ENCODE measurements at places on chromosomes 2 and 18. TPM values are rescaled to one million over a fixed set of nuclear protein-coding genes. Genes with fewer than 3 reads are reported as not detected.

DNA sequence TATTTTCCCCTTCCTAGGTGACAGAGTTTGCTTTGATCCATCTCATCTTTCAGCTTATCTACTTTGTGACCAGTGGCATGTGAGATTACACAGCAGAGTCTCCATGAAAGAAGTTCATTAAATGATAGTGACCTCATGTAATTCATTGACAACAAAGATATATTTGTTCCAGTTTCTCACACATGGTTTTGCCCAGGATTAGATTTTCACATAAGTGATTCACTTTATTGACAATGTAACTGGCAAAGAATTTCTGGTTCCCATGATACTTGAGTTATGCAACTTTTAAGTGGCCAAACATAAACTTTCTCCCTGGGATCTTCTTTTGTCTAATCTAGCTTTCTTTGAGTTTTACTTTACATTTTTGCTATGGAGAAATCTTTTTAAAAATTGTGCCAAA is 50.0 kb downstream of the MC4R start:
- no peak for DNase-seq

GRCh38 chr18:10926621-10927161 is 222.7 kb downstream of the PIEZO2 start:
- DNase-seq, result no peak

DNA sequence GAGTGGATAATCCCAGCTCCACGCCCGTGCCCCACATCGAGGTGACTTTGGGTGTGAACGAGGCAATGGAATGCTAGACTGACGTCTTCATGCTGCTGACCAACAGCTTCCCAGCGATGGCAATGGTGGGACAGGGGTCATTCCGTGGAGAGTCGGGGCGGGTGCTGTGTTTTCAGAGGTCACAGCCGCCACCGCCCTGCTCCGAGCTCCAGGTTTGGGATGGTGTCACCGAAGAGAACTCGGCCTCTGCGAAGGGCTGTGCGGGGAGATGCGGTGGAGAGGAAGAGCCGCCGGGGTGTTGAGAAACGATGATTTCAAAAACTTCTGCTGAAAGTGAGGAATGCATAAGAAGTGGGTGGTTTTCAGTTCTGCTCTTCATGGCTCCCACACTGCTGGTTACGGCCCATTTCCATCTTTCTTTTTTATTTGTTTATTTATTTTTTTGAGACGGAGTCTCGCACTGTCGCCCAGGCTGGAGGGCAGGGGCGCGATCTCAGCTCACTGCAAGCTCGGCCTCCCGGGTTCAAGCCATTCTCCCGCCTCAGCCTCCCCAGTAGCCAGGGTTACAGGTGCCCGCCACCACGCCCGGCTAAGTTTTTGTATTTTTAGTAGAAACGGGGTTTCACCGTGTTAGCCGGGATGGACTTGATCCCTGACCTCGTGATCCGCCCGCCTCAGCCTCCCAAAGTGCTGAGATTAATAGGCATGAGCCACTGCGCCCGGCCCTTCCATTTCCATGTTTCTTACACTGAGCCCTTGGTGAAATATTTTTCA is 142.6 kb downstream of the RTP5 start:
- DNase-seq, result no peak

DNA sequence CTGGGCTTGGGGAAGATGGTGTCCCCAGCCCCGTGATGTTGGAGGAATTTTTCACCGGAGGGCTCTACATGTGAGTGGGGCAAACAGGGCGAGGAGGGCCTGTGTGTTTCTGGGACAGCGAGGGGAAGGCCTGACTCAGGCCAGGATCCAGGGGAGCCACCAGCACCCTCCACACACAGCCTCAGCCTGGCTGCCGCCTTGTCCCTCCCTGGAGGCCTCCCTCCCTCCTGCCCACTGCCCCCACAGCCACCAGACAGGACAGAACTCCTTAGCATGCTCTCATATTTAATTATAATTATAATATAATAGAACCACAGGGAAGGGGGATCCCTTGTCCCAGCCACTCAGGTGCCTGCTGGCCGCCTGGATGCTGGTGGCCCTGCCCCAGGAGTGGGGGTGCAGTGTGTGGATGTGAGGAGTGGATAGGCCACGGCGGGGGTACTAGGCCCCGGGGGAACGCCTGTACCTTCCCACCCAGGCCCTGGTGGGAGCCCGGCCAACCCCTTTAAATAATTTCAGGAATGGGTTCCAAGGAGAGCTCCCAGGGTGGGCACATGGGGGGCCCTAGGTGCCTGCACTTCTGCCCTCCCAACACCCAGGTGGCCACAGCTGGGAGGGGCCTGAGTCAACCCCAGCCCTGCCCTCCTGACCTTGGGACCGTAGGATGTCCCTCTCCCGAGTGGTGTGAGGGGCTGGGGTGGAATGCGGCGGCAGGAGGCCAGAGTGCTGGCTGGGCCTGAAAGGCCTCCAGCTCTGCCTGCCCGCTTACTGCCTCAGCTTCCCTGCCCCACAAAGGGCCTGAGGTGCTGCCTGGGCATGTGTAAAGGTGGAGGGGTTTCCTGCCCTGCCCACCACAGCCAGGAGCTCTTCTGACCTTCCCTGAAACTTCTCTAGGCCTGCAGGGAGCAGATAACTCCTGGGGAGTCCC is 8.8 kb downstream of the PDCD1 start:
- DNase-seq, result no peak

ZAP70 gene
- total RNA-seq, result 439 TPM

GRCh38 chr18:11808001-11808855 is 43.0 kb upstream of the CHMP1B start:
- no peak for DNase-seq

- no peak for DNase-seq
Observed at GRCh38 chr18:48835119-48835518, 115.6 kb downstream of the SMAD7 start.

- DNase-seq, result no peak
Observed at GRCh38 chr2:81303321-81303720, 998.8 kb upstream of the LRRTM1 start.

GRCh38 chr2:105321875-105322646 is 7.5 kb downstream of the TGFBRAP1 start:
- no peak for DNase-seq

GRCh38 chr18:68418226-68418868 is 296.6 kb downstream of the TMX3 start:
- no peak for DNase-seq

GRCh38 chr2:118954297-118955060 is 12.5 kb downstream of the MARCO start:
- DNase-seq, result no peak

Data from T-helper 17 cell (primary cell).